ENCODE measurements at places on chromosomes 1 and 21.

DNA sequence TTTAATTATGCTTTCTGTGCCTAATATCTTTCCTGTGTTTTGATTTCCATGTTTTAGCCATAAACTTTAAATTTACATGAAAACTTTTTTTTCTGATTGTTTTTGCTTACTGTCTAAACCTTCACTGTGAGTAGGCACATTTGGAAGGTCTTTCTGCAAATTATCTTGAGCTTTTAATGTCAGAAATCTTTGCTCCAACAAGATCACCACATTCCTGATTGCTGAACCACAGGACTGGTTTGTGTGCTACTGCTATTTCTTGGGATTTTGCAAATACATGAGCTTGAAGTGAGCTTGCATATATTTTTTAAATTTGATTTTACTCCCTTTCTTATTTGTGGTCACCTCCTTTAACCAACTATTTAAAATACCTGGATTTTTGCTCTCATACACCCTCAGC lies 61.3 kb downstream of the PTBP2 start:
- peak; percentile 15 for DNase-seq

GRCh38 chr1:71695821-71696220 lies 586.5 kb downstream of the NEGR1 start:
- DNase-seq = no peak

DNA sequence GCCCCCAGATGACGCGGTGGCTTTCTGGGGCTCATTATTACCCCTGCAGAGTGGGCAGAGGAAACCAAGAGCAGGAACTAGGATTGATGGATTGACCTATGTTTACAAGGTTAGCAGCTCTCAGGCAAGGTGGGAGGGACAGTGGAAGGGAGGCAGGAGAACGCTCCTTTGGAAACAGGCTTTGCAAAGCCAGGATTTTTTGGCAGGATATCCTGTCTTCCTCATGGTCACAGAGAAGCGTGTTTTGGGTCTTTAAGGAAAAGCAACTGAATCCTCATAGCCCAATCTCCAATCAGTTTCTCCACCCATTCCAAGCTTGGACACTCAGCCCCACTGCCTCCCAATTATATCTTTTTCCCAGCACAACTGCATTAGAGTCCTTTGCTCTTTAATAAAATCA lies 105.6 kb upstream of the SOD1 start:
- no peak for DNase-seq

- DNase-seq = peak; percentile 70
These were observed 11.0 kb upstream of the PGD start for GRCh38 chr1:10387677-10388386.

GRCh38 chr1:219460896-219461815 lies 151.7 kb downstream of the ZC3H11B start:
- peak; percentile 83 for DNase-seq

DNA sequence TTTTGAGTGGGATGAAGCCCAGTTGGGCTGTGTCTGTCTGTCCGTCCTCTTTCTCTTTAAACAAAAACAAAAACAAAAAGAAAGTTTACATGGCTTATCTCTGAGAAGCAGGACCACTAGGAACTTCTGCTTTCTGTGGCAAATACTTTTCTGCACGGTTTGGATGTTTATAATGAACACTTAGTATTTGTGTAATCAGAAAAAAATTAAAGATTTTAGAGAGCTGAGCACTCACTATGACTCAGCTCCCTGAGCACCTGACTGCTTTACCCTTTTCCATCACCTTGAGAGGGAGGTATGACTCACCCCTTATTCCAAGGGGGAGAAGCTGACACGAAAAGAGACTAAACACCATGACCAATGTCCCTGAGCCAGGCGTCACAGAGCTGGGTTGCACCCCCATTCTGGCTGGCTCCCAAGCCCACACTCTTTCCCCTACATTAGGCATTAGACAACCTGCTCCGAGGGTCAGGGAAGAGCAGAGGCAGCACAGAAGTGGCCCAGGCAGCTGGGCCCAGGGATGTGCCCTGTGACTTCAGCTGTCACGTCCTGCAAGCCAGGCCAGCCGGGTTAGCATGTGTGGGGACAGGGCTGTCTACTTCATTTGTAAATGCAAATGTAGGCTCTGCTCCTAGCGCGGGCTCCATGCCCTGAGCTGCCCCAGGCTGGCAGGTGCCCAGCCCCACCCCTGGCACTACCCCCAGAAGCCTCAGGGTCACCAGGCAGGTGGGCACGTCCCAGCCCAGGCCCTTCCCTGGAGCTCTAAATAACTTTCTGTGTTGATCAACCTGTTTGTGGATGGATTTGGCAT lies 30.4 kb downstream of the RAP1GAP start:
- peak; percentile 36 for DNase-seq

- DNase-seq = peak; percentile 2
These were observed 2.6 kb downstream of the KCNA3 start for GRCh38 chr1:110672001-110672752.

DNA sequence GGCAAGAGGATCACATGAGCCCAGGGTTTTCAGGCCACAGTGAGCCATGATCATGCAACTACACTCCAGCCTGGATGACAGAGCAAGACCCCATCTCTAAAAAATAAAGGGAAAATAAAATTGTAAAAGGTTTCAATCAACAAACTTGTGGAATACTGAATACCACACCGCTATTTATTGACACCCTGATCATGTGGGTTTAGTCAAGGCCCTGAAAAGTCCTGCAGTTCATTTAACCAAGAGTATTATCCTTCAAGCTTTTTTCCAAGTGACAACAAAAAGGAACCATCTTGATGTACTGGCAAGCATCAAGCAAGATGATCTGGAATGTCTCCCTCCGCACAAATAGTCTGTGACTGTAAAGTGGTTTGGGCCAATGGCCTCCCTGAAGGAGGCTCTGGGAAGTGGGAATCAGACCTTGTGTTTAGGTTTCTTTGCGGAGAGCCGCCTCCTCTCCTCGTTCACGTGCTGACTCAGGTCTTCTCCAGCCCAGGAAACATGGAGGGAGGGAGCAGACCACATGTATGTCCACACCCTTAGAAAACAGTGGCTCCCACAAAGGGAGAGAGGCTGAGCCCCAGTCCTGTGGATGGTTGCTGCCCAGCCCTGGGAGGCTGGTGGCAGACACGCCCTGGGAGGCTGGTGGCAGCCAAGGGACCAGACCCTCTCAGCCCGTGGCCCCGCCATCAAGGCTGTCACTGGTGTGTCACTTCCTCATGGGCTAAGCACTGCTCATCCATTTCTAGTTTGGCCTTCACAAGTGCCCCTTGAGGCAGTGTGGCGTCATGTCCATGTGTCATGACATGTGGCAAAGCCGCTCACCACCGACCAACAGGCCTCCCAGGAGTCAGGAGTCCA lies 56.7 kb downstream of the RIPK4 start:
- DNase-seq = no peak

DNA sequence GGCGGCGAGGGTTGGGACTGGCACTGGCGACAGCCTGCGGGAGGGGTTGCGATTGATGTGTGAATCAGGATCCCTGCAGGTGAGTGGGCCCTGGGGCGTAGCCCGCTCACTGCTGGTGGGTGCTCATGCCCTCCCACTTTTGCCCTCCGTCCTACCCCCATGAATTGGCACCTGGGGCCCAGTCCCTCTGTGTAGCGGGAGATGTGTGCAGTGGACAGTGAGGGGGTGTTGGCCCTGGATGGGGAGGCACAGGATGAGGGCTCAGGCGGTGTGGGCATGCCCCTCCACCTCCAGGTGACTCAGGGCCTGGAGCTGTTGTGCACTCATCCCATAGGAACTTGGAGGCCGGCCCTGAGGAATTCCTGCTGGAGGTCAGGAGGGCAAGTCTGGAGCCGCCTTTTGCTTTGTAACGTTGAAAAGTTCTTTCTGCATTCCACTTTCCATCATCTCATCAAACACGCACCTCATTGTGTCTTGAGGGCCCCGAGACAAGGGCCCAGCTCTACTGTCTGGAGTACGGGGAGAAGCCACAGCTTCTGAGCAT lies 3.0 kb downstream of the PEAR1 start:
- DNase-seq = peak; percentile 98

- DNase-seq = no peak
These were observed 53.5 kb downstream of the SYT6 start for GRCh38 chr1:114100148-114100547.

DNA sequence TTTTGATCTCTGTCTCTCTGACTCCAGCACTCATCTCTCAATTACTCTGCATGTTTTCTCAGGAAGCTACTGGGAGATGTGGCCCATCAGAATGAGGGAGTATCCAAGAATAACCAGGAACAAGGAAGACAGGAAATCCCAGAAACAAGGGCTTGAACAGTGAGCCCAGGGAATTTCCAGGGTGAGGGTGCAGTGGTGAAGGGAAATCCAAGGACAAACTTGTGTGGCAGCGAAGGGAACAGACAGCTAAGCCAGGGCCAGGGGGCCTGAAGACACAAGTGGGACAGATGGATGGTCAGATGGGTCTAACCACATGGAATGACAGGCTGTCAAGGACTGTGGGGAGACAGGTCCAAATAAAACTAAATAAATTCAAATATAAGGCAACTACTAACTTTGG lies 121.8 kb upstream of the ERRFI1 start:
- peak; percentile 21 for DNase-seq

GRCh38 chr1:189816558-189816957 lies 661.1 kb downstream of the BRINP3 start:
- no peak for DNase-seq

- no peak for DNase-seq
These were observed 183.5 kb upstream of the ADGRL4 start for GRCh38 chr1:79190074-79190473.

GRCh38 chr1:150149271-150150132 lies at the start of gene PLEKHO1:
PLEKHO1 (plus strand) TSS chr1:150149916; CDS start chr1:150150258, 342 bp downstream.
- DNase-seq = peak; percentile 87

GRCh38 chr1:178933105-178933561 lies 62.3 kb upstream of the ANGPTL1 start:
- DNase-seq = no peak

DNA sequence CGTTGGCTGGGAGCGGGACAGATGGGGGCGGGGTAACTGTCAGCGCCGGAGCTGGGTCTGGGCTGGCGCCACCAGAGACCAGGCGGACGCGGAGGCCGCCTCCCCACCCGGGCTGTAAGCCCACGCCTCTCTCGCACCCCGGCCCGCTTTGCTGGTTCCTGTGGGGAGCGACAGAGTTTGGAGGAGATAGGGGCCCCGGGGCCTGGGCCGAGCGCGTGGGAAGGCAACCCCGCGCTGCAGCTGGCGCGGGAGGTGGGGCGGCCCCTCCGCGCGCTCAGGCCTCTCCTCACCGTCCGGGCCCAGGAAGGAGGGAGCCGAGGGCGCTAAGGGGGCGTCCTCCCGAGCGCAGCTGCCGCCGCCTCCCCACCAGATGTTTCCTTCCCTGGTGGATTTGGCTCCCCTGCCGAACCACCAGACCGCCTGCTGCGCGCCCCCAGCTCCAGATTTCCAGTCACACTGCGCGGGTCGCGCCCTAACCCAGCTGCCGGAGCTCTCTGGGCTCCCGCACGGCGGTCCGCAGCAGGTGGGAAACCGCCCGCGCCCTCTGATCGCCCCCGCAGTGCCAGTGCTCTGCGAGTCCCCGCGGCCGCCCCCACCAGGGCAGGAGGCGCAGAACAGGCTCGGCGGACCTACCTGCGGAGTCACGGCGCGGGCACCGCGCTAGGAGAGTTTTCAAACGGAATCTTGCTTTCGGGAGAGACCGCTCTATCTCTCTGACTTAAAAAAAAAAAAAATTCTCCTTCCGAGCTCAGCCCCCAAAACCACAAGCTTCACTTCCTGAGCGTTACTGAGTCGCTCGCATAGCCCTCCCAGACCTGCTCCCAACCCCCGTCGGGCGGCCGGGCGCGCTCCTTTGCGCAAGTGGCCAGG lies 1.1 kb downstream of the GFI1 start:
- no peak for DNase-seq

GRCh38 chr21:16476056-16476825 lies 746.5 kb downstream of the USP25 start:
- DNase-seq = no peak

- DNase-seq = no peak
These were observed 3.8 kb upstream of the EPB41 start for GRCh38 chr1:28910379-28911115.

- no peak for DNase-seq
These were observed 87.4 kb downstream of the GLUL start for GRCh38 chr1:182304218-182304617.

DNA sequence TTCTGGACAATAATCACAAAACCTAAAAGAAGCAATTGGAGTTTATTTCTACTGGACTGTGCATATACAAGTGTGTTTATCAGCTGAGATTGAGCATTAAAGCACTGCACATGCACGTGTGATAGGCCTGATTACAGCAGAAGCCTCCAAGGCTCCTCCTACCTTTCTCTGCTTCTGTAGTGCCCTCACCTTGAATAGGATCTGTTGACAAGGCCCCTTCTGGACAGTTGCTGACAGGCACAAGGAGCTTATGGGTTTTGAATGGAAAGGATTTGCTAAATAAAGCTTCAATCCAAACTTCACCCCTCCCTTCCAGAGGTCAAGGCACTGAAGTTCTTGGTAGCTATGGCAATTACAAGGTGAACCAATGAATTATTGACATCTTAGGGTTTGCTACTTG lies 7.9 kb upstream of the SGIP1 start:
- DNase-seq = no peak

- DNase-seq = no peak
These were observed 1.3 kb downstream of the PLA2G2E start for GRCh38 chr1:19922015-19922688.

GRCh38 chr1:164683235-164683634 lies 124.3 kb downstream of the PBX1 start:
- DNase-seq = no peak

GRCh38 chr1:195278644-195279043 lies 1329.6 kb downstream of the KCNT2 start:
- no peak for DNase-seq

- peak; percentile 76 for DNase-seq
These were observed 1.9 kb upstream of the PIGV start for GRCh38 chr1:26785611-26786436.

- peak; percentile 94 for DNase-seq
These were observed 27.7 kb downstream of the MYOG start for GRCh38 chr1:203057911-203058675.

- DNase-seq = peak; percentile 47
These were observed 60.8 kb downstream of the ZNF684 start for GRCh38 chr1:40592107-40592803.

DNA sequence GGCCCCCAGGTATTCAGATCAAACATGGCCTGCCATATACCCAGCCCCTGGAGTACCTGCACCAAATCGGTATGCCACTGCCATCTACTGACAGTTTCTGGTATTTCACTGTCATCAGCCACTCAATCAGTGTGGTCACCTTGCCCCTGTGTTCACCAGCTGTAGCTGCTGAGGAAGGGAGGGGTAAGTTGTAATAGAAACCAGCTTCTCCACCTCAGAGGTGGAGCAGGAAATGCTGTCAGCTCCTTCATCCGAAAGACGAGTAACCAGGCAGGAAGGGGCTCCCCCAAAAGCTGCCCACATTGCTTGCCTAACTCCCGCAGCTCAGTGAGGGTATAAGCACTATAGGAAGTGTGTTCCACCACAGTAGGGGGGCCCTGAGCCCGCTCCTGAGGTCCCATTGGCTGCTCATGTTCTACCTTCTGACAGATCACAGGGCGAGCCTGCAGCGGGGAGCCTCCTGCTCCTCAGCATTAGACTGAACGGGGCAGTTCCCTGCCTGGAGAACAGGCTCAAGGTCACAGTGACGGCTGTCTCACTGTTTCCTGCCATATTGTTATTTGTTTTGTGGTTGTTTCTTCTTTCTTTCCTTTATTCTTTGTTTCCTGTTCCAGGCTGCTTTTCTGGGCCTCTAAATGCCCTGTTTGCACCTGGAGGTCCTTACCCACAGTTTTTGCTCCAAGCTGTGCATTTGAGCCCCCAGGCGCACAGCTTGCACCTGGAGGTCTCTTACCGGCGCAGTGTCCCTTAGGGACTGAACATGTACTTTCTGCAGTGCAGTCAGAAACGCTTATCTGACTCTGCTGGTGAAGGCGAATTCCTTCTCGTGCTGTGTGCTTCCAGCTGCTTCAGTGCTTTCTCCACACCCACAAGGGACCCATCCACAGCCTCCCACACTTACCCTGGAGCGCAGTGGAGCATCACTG lies 1638.3 kb downstream of the MRPL39 start:
- DNase-seq = no peak

Measured in EH (cell line).